ENCODE measurements at places on chromosomes 7 and 10.

- DNase-seq, result no peak
These were observed 235.2 kb downstream of the WDR37 start for GRCh38 chr10:1291178-1292090.

- DNase-seq, result no peak
These were observed 709.0 kb upstream of the IGFBP3 start for GRCh38 chr7:46630031-46630430.

DNA sequence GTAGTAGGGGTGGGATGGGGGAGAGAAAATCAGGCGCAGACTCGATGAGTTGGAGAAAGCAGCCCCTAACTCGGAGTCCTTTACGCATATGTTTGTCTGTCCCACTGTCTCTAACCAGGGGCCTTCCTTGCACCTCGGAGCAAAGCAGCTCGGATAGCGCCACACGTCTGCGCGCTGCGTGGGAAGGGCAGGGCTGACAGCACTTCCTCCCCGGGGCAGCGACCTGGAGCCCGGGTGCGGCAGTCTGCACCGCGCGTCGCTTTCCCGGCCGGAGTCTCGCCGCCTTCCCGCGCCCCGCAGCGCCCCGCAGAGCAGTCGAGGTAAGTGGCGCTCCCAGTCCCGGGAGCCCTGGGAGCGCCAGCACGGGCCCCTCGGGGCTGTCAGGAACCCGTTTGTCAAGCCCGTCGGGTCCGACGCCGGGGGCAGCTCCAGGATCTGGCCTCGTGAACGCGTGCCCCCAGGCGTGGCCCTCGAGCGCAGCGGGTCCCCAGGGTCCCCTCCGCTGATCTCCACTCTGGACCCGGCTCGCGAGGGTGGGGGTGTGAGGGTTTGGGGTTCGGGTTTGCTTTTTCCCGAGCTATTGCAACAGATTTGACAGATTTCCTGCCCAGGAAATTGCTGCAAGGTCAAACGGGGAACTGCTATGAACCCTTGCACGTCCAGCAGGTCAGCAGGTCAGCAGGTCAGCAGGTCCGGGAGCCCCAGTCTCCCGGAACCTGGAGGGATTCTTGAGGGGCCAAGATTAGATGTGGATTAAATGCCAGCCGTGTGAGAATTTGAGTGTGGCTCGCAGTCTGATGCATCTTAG, 597 bp downstream of the APBB1IP start:
- DNase-seq, result peak; percentile 62

DNA sequence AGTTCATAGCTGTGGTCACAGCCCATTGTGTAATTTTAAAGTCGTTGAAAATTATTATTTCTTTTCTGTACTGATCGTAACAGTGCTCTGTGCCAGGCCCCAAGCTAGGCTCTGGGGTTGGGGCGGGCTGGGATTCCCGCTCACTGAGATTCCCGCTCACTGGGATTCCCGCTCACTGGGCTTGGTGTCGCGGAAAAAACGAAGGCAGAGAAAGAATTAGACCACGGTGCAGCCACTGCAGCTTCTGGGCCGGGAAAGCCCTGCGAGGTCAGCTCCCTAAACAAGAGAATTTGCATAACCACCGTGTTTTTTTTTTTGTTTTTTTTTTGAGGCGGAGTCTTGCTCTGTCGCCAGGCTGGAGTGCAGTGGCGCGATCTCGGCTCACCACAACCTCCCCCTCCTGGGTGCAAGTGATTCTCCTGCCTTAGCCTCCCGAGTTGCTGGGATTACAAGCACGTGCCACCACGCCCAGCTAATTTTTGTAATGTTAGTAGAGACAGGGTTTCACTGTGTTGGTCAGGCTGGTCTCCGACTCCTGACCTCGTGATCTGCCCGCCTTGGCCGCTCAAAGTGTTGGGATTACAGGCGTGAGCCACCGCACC, 31.2 kb downstream of the FOXK1 start:
- no peak for DNase-seq

GRCh38 chr10:110491346-110491745, 6.4 kb upstream of the DUSP5 start:
- no peak for DNase-seq

DNA sequence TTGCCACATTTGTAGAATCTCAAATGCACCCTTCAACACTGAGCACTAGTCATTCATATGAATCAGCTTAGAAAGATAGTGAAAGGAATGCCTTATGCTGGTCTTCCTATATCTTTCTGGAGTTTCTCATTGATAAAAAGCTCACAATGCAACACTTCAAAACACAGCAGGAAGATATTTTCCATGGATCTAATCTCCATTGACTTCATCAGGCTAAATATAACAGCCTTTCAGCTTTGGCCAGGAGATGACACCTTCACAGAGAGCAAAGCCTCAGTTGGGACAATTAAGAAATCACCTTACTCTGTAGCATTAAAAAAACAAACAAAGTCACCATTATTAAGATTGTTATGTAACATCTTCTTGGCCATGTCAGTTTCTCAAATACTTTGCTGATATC, 6.7 kb downstream of the NRP1 start:
- no peak for DNase-seq

- no peak for DNase-seq
These were observed 20.4 kb upstream of the ANTXRL start for GRCh38 chr10:46266306-46266985.

GRCh38 chr10:24952707-24953645, 570 bp upstream of the PRTFDC1 start:
- peak; percentile 18 for DNase-seq

- no peak for DNase-seq
These were observed 3.1 kb upstream of the PLPP4 start for GRCh38 chr10:120453886-120454285.

GRCh38 chr10:22934726-22935125, 6.9 kb downstream of the ARMC3 start:
- DNase-seq, result no peak

GRCh38 chr7:123748171-123748733, 551 bp downstream of the WASL start:
- DNase-seq, result peak; percentile 3

DNA sequence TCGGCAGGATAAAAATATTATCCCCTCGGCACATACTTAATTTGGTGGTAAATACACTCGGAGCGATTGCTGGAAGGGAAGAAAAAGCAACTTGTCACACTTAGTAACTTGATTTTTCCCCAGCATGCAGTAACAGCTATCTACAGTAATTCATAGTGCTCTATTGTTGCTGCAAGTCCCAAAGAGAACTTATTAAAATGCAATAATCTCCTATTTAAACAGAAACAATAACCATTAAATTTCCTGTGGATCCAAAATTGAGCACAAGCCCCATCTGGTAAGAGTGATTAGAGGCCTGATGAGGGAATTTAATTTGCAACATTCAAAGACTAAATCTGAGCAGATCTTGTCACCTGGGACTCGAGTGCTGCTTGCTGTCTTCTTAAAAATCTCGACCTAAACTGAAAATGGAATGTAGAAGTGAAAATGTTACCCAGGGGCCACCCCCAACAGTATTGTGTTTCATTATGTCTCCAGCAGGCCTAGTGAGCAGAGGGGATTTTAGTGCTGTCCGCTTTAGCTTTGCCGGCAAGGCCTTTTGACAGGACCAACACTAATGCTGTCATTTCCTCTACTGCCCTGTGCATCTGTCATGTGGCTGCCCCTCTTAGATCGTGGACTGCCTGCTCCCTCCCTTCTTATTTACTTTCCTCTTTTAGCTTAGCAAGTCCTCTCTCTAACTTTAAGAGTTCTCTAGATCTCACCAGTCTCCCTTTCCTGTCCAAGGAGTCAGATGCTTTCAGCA, 639.7 kb downstream of the AUTS2 start:
- DNase-seq, result no peak

DNA sequence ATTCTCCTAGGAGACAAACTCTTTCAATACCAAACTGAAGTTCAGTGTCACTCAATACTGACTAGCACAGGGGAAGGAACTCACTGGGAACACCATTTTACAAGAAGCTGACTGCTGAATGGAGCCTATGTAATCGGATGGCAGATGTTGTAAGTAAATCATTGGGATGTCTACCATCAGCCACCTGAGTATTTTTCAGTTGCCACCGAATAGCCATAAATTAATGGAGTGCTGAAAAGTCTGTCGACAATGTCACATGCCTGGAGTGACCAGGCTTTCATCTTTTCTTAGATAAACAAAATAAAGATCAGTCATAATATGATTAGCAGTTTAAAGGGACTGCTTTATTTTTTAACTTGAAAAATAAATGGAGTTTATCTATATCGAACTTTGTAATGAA, 145.9 kb upstream of the SEMA3E start:
- no peak for DNase-seq

DNA sequence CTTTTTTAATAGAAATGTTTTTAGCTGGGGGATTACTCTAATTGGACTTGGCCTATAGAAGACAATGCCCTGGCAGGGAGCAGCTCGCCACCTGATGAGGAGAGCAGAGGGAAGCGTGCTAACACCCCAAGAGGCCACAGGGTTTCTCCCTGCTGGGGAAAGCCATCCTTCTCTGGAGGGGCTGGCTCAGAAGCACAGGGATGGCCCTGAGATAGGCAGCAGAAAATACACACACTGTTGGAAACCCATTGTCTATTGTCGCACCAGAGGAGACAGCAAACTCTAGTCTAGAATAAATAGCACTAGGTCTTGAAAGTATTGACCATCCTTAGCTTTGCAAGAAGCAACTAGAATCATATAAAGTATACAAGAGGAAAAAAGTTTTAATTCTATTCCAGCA, 5.4 kb downstream of the COBL start:
- no peak for DNase-seq

DNA sequence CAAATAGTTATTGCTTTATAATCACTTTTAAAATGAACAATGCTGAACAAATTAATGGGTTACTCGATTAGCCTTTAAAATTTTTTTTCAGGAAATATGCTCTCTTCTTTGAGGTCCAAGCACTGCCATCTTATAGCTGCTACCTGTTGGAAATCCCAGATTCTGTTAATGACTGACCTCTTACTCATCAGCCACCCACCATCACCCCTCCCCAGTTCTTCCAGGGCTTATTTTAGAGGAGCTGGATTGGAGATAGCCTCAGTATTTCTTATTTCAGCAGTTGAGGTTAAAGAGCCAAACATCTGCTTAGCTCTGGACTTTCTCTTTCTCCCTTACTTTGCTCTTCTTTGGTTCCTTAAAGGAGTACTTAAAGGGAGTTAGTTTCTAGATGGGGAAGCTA, 420.0 kb downstream of the EXOC4 start:
- no peak for DNase-seq

- DNase-seq, result peak; percentile 39
These were observed 25.2 kb downstream of the GET4 start for GRCh38 chr7:901388-902154.

DNA sequence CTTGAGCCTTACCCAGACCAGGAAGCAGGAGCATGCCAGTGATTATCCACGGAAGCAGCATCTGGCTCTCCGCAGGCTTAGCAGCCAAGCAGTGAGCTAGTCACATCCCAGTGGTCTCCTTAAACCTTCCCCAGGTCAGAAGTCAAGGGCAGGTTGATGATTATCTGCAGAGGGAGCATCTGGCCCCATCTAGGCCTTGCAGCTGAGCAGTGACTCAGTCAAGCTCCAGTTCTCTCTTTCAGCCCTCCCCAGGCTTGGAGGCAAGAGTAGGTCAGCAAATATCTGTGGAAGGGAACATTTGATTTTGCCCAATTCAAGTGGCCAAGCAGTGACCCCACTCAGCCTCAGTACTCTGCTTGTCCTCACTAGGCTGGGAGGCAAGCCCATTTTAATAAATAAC, 61.6 kb downstream of the ANKRD7 start:
- no peak for DNase-seq

GRCh38 chr10:96227206-96227605, 44.2 kb downstream of the BLNK start:
- DNase-seq, result no peak

DNA sequence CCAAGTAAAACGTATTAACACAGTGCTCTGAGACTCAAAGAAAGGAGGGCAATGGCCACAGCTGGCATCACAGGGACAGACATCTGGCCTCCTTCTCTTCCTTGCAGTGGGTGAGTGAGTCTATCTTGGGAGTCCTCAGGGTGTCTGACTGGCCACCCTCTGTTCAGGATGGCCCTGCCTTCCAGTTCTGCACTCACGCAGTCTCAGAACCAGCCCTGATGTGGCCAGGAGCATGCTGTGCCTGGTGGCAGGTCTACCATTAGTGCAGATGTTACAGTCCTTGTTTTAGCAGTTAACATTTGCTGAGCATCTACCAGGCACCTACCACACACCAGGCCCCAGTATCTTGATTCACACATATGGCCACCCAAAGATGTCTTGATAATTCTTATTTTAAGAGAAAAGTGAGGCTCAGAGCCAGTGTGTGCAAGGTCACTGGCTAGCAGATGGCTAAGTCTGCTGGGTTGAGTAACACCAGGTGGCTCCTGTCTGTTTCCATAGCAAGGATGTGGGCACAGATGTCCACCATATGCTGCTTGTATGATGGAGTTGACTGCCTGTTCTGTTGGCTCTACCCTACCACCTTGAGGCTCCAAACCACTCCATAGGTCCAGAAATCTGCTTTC, 23.2 kb upstream of the ARHGAP22 start:
- no peak for DNase-seq

DNA sequence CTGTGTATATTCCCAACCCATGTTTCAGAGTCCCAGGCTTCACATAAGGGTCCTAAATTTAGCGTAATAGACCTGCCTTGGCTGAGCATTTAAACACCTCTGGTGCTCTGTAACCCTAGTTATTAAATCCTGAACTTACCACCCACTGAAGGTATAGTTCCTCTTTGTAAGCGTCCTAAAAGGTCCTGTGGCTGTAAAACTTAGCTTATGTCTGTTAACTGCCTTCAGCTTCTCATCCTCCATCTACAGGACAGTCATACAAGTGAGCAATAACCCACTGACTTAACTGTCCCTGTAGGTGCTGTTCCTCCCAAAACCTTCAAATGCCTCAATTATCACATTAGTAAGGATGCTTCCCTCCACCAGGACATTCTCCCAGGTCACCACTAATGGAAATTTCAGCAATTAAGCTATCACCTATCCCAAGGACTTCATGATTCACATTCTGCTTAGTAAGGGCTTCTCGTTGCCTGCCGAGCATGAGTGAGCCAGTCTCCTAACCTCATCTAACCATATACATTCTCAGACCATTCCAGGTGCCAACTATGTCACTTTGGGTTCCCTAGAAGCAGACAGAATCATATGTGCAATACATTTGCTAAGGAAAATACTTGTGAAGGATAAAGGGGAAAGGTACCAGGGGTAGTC, 55.8 kb downstream of the CASD1 start:
- no peak for DNase-seq

DNA sequence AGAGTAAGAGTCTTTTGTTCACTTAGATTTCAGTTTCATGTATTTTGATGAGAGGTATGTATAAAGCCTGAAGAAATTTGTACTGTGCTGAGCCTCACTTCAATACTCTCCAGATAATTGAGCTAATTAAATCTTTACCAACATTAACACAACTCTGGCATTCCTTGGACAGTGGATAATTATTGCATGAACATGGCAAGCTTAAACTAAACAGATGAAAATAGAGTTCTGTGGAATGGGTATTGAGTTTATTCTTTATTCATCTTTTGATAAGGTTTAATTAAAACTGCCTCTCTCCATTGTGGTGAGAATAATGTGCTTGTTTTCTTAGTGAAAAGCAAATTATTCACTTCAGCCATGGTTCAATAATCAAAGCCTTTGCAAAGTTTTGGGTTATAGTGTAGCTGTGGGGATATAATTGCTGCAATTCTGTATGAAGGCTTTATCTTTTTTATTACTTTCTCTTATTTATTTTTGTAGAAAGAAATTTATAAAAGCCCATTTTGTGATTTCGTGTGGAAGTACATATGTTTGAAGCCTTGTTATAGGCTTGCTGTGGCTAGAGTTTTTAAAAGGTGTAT, 126.4 kb upstream of the FZD1 start:
- no peak for DNase-seq

Data from activated T-cell treated with anti-CD3 and anti-CD28 coated beads for 24 hours (primary cell).